ENCODE measurements at places on chromosomes 16 and 17.

GRCh38 chr16:16861546-16861945, 482.6 kb downstream of the NPIPA7 start:
- peak; percentile 35 for DNase-seq

GRCh38 chr17:65311261-65311660, 174.1 kb downstream of the RGS9 start:
- DNase-seq, result no peak

DNA sequence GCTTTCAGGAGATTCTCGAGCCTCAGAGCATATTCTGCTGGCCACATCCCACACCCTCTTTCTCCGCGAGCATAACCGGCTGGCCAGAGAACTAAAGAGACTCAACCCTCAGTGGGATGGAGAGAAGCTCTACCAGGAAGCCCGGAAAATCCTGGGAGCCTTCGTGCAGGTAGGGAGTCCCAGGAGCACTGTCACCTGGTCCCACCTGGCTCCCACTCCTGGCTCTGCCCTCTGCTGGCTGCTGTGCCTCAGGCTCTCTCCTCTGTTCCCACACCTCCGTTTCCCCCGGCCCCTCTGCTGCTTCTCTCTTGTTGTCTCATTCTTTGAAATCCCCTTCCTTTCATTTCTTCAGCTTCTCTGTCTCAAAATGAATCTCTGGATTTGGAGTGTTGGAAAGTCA, 16.4 kb downstream of the LPO start:
- no peak for DNase-seq

DNA sequence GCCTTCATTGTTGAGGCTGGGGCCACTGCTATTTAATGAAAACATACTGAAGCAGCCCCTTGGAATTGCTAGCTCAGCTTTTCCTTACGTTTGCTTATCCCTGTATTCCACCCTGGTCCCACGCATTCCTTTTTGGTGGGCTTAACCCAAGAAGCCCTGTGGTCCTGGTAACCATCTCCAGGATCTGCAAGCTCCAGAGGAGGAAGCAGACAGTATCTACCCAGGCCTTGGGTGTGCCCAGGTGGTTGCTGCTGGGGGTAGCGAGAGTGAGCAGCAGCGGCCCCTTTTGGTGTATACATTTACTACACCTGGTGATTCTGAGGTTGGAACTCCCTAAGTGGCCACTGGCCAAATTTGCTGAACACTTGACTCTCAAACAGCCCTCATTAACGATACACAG, 97.7 kb downstream of the CBLN1 start:
- no peak for DNase-seq

DNA sequence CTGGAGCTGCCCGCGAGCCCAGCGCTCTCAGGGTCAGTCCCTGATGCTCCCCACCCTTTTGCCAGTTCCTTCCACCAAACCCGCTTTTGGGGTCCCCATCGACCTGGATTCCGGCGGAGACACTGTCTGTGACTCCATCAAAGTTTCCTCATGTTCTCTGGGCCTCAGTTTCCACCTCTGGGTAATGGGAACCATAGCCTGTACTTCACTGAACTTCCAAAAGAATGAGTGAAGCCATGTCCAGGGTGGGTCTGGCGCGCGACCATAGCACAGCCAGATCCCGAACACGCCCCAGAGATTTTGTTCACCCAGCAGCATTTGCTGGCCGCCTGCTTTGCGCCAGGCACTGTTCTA, 327 bp downstream of the SDR42E2 start:
- no peak for DNase-seq

DNA sequence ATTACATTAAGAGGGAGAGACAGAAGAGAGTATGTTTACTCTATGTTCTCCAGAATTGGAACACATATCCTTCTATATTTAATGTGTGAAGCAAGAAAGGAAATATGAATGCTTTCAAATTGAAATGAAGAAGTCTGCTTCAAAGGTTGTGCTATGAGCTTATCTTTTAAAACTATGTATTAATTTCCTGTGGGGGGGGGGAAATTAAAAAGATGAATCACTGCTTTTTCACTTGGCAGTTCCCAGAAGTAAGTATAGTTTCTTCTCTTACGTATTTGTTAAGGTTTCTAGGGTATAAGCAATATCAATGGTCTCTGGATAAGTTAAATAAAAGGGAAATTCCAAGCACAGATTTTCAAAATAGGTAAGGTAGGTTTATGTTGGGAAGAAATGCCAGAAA, 7.0 kb downstream of the TERF2 start:
- no peak for DNase-seq

DNA sequence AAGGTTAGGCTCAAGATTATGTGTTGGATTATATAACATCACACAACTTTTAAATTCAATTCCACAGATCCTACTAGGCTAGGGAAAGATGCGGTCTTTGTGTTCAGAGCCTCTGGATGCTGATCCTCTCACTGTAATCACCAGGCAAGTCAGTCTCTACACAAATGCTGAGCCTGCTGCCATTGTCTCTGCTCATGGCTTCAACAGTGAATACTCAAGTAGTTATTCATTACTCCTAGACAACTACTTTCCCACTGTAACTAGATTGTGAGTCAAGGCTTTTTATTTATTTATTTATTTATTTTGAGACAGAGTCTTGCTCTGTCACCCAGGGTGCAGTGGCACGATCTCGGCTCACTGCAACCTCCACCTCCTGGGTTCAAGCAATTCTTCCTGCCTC, 15.8 kb upstream of the NDUFAB1 start:
- DNase-seq, result no peak

GRCh38 chr17:67605256-67605912, 112.4 kb upstream of the NOL11 start:
- DNase-seq, result no peak

GRCh38 chr16:88721236-88721635, 14.9 kb downstream of the CTU2 start:
- no peak for DNase-seq

- DNase-seq, result no peak
These were observed 36.4 kb downstream of the CDK5R1 start for GRCh38 chr17:32523017-32523680.

GRCh38 chr16:13961099-13961811, 41.3 kb downstream of the ERCC4 start:
- no peak for DNase-seq

DNA sequence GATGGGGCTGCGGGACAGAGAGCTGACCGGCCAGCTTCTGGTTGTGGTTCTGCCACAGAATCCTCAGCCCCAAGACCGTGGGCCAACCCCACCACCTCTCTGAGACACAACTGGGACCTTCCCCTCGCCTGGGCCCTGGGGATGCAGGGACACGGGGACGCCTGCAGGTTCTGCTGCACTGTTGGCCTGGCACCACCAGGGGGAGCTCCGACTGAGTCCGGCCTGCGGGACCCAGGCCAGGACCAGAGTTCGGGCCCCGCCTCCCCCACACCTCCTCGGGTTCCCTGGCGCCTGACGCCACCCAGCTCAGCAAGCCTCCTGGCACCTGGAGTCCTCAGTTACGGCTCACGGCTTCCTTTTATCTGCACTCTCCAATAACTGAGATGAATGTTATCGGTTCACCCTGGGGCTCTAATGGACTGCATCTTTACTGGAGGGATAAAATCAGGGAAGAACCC, 27.3 kb downstream of the TBC1D16 start:
- peak; percentile 87 for DNase-seq

DNA sequence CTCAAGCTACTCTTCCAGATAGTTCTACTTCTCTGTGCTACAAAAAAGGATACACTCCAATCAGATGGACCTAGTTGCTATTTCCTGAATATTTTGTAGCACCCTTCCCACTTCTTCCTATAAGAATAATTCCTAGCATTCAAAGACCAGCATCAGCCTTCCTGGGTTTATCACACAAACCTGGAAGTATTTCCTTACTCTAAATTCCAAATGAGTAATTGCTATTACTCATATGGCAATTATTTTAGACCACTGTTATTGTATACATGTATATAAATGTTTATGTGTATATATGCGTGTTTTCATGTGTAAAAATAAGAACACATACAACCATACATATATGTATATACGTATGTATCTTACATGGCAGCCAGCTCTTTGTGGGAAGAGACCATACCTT, 130.6 kb downstream of the MYO1D start:
- no peak for DNase-seq

DNA sequence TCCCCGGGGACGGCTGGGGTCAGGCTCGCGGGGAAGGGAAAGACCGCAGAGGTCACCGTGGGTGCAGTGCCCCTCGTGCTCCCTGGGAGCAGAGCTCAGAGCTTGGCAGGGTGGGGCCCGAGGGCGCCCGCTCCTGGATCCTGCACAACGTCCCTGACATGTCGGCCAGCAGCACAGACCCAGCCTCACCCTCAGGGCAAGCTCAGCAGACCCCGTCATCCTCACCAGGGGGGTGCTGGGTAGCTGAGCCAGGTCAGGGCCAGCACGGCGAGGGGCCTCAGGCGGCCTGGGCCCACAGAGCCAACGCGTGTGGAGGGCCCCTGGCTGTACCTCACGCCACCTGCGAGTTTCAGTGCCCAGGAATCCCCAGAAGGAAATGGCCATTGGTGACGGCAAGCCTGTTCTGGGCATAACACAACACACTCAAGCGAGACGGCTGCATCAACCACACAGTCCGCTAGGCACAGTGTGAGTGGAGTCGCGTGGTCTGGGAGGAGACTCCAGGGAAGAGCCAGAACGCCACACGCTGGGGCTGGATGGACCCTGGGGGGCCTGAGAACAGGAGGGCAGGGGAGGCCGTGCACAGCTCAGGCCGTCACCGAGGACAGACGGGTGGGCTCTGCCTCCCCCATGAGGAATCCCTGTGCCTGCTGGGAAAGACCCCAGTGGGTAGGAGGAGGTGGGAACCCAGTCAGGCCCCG, 60.3 kb downstream of the ZNF778 start:
- DNase-seq, result no peak

DNA sequence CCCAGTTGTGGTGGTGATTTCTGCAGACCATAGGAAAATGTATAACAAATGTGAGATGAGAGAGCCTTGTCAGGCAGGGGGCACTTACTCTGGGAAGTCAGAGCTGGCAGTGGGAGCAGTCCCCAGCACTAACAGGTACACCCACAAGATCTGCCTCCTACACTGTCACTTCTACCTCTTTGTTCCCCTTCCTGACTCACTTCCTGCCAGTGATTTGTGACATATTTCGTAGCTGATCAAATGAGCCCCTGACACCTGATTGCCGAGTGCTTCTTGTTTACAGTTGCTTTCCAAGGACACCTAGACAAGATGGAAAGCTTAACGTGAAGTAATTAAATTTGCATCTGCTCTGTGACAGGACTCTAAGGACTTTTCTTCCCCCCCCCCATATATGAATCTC, 40.5 kb downstream of the FTO start:
- DNase-seq, result no peak

- DNase-seq, result no peak
These were observed 14.6 kb downstream of the LRRC36 start for GRCh38 chr16:67341250-67341649.

DNA sequence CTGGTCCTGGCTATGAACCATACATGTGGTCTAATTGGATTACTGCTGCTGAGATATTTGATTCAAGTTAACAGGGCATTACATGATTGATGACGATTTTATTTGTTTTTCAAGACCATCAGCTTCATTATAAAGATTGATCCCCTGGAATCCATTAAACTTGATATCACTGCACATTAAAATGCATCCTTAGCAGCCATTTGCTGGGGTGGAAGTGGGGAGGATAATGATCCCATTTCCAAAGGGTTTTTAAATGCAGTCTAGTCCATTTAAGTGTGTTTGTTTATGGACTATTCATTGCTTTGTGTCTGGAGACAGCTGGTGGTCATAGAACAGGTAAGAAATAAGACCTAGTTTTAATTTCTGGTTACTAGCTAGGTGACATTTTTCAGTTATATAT, 40.9 kb downstream of the ADAMTS18 start:
- no peak for DNase-seq

- DNase-seq, result peak; percentile 29
These were observed 487 bp downstream of the CREBBP start for GRCh38 chr16:3879887-3880564.

DNA sequence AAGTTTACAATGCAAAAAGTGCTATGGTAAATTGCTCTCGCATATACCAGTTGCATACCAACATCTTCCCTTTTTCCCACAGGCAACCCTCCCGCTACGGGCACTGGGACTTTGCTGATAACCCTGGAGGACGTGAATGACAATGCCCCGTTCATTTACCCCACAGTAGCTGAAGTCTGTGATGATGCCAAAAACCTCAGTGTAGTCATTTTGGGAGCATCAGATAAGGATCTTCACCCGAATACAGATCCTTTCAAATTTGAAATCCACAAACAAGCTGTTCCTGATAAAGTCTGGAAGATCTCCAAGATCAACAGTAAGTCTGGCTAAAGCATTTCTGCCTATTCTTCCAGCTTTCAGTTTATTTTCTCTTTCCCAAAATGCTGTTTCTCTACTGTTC, 27.9 kb upstream of the HSBP1 start:
- DNase-seq, result no peak

- no peak for DNase-seq
These were observed 39.0 kb downstream of the HLF start for GRCh38 chr17:55303701-55304145.

DNA sequence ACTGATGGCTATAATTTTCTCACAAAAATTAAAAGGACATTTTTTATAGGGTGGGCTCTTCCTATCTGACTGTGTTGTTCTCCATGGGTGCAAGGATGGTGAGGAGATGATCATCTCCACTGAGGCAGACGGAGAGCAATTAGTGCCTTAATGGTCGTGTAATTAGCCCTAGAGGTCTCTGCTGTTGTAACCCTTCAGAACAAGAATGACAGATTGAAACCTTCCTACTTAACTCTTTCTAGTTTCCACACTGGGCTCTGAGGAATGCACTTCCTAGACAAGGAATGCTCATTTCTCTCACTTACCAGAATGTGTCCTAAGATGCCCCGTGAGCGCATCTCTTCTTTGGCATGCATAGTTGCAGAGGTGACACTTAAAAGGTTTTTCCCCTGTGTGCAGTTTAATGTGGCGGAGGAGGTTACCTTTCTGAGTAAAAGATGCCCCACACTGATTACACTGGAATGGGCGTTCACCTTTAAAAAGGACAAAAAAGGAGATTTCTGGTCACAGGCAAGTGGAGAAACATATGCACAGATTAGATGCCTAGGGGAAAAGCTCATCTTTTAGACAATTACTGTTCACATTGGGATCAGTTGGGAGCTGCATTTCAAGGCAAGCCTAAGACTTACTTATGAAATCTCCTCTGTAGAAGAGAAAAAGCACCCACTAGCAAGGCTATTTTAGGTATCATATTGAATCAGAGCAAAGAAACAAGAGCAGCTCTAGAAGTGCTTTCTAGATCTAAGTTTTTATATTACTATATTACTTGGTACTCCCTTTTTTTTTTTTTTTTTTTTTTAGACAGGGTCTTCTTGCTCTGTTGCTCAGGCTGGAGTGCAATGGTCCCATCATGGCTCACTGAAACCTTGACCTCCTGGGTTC, 53.6 kb downstream of the GRB7 start:
- no peak for DNase-seq
